ENCODE measurements at places on chromosomes 1 and 21.
A peak's percentile ranks its signal among the peaks of the same experiment; 100 is the strongest.

- peak; percentile 21 for DNase-seq
Measured at GRCh38 chr1:223233410-223234169, 90.5 kb upstream of the TLR5 start.

DNA sequence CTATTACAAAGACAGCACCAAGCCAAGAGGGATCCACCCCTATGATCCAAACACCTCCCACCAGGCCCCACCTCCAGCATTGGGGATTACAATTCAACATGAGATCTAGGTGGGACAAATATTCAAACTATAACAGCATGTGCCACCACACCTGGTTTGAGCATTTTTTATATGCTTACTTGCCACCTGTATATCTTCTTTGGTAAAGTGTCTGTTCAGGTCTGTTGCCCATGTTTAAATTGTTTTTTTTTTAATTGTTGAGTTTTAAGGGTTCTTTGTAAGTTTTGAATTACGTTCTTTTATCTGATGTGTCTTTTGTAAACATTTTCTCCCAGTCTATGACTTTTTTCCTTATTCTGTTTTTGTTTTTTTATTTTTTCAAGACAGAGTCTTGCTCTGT, 83.4 kb downstream of the LRIG2 start:
- DNase-seq: no peak

GRCh38 chr21:38095220-38095619, 161.6 kb upstream of the KCNJ15 start:
- no peak for DNase-seq

DNA sequence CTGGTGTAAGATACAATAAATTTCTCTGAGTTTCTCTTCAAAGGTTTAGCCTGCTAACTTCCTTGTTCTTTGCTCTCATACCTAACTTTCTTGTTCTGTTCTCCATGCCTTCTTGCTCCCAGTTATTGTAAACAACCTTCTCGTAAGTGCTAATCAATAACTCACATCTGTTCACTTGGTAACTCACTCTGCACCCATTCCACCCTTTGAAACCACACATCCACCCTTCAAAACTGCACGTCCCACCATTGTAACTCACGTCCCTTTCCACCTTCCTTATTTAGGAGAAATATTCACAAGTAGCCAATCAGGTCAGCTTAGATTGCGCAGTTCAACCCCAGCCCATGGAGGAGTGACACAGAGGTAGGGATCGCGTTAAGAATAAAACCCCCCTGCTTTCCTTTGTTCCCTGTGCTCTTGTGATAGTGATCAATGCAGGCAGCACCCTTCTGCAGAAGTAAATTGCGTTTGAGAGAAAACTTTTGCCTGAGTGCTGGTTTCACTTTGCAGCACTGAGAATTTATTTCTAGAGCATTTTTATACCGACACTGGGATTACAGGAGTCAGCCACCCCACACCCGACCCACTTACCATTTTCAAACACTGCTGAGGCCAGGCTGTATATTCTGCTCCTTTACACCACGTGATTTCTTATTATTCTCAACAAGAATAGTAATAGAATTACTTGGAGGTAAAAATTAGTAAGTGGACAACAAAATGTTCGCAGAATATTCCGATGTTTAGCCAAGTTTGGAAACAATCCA, 789.2 kb upstream of the RGS18 start:
- DNase-seq: no peak

DNA sequence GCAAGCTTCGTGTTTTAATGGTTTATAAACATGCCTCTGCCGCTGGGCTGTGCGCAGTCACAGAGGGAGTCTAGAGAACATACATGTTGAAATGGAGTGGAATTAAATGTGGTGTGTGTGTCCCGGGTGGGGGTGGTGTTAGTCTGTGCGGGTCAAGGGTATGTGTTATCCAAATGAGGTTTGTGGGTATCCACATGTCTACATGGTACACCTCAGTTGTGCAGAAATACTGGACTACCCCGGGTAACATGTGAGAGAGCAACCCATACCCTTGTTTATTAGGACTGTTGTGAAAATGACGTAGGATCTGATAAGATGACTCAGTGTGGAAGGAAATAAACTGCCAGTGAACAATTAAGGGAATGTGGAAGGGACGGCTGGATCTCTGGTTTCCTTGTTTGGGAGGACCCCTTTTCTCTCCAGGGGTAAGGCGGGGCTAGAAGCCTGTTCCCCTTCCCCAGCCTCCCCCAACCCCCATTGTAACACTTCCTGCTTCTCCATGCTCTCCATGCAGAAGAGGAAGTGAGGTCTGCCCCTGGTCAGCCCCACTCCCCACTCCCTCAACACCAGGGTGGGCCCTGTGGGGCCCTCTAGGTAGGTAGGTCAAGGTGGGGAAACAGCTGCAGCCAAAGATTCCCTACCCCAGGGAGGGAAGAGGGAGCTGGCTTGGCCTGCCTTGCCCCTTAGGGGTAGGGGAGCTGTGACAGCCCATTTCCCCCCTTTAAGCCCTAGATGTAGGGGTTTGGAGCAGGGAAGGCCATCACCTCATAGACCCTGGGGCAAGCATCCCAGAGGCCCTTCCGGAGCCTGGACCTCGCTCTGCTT, 690 bp downstream of the EPS8L3 start:
- DNase-seq: no peak

GRCh38 chr21:38036016-38036415, 119.8 kb upstream of the KCNJ6 start:
- DNase-seq: no peak

- DNase-seq: no peak
Measured at GRCh38 chr1:45552331-45552730, 1.7 kb downstream of the AKR1A1 start.

- no peak for DNase-seq
Measured at GRCh38 chr21:32966120-32966519, 59.6 kb upstream of the OLIG2 start.

- no peak for DNase-seq
Measured at GRCh38 chr1:50634251-50634650, 211.0 kb upstream of the DMRTA2 start.

GRCh38 chr21:46160907-46161632, 5.7 kb upstream of the FTCD start:
- DNase-seq: no peak

- no peak for DNase-seq
Measured at GRCh38 chr1:147496044-147496443, 45.3 kb upstream of the BCL9 start.

- no peak for DNase-seq
Measured at GRCh38 chr1:24003331-24003972, 23.3 kb upstream of the SRSF10 start.

GRCh38 chr1:52677076-52677806, 20.9 kb downstream of the COA7 start:
- no peak for DNase-seq

DNA sequence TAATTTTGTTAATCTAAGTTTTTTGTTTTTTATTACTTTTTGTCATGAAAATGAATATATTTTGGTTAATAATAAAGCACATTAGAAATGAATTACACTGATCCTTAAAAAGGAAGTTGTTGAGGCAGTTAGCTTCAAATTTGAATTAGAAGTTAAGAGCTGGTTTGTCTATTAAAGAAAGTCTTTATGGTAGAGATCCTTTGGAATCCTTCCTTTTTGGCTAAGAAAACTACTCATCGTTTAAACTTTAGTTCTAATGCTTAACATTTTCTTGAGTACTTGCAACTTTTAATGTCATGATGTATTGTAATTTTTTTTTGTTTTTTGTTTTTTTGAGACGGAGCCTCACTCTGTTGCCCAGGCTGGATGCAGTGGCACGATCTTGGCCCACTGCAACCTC, 2.4 kb downstream of the PTBP2 start:
- DNase-seq: no peak

- DNase-seq: no peak
Measured at GRCh38 chr1:15598436-15598835, 13.6 kb upstream of the AGMAT start.

DNA sequence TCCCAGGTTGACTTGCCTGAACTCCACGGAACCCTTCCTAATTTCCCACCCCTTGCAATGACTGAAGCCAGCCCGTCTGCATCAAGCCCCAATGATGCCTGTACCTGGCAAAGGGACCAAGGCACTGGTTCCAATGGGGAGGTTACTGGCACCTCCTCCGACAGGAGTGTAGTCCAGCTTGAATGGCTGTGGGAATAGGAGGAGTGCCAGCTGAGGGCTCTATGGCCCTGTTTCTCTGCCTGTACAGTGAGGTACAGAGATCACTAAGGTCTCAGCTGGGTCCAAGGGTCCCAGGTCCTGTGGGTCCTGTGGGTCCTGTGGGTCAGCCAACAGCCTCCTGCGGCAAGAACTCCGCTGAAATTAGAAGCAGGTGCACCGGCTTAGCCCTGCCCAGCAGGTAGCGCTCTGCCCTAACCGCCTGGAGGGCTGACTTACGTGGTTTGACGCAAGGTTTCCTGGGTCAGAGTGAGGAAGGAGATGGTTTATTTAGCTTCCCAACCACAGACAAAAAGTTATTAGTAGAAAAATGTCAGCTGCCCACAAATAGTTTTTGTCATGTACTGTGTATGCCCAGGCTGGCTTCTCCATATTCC, 9.9 kb upstream of the SPRR4 start:
- no peak for DNase-seq

DNA sequence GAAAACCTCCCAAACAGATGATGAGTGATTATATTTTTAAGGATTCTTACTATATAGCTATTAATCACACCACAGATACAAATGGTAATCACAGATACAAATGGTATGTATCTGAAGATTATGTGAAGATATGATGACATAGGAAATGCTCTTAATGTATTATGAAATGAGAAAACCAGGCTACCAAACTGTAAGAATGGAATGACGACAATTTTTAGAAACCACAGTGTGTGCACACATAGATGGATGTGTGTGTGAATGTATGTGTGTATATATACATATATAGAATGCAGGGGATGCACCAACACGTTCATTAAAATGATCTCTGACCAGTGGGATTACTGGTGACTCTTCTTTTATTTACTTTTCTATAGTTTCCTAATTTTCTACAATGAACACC, 21.5 kb upstream of the ENAH start:
- DNase-seq: no peak
